Activated CD4-positive, alpha-beta memory T cell treated with anti-CD3 and anti-CD28 coated beads, Interleukin-2, amount 10 ng/mL, durations not matched to agents 7 days and 5 days (primary cell): ENCODE measurements at places on chromosomes 13 and 19.
A peak's percentile ranks its signal among the peaks of the same experiment; 100 is the strongest.

GRCh38 chr13:89899302-89900103, 1448.0 kb upstream of the MIR17HG start:
- DNase-seq, result no peak

DNA sequence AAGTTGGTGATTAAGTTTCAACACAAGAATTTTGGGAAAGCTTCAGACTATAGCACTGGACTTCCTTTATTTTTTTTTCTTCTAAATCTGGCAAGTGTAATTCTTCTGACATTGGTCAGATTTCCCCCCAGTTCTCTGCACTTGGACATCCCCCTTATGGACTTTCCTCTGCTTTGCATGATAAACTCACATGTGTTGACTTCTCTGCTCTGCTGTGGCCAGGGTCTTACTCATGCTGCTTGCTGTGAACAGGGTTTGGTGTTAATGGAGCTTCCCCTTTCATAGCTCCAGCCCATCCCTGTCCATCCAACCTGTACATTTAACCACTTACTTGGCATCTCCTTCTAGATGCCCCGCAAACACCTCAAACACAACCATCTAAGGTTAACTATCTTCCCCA, 70.5 kb upstream of the SPATA13 start:
- DNase-seq, result no peak

- no peak for DNase-seq
Observed at GRCh38 chr19:39070888-39071287, 13.3 kb upstream of the ACP7 start.

DNA sequence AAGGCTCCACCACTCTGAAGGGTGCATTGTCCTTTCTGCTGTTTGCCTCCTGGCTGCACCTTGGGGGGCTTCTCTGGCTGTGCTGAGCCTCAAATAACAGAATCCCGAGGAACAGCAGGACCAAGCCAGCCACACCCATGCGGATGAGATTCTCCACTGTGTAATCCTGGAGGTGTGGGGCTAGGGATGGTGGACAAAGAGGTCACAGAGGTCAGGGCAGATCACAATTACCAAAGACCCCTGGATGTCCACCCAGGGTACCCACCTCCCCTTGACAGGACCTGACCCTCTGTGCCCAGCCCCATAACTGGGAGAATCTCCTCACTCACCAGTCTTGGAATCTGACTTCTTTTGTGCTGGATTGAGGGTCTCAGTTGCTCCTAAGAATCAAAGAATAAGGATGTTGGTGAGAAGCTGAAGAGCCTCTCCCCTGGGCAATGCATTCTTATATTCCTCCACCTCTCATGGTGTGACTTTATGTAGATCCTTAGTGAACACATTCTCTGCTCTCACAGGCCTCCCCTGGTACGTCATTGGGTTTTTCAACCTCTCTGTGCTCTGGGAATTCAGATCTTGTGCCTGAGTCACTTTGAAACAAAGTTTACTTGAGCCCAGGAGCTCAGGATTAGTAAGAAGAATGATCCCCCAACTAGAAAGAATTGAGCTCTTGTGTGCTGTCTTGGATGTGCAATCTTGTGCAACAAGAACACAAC, 5.2 kb downstream of the LILRA4 start:
- DNase-seq, result no peak

- no peak for DNase-seq
Observed at GRCh38 chr13:98731925-98732324, 20.5 kb downstream of the SLC15A1 start.

DNA sequence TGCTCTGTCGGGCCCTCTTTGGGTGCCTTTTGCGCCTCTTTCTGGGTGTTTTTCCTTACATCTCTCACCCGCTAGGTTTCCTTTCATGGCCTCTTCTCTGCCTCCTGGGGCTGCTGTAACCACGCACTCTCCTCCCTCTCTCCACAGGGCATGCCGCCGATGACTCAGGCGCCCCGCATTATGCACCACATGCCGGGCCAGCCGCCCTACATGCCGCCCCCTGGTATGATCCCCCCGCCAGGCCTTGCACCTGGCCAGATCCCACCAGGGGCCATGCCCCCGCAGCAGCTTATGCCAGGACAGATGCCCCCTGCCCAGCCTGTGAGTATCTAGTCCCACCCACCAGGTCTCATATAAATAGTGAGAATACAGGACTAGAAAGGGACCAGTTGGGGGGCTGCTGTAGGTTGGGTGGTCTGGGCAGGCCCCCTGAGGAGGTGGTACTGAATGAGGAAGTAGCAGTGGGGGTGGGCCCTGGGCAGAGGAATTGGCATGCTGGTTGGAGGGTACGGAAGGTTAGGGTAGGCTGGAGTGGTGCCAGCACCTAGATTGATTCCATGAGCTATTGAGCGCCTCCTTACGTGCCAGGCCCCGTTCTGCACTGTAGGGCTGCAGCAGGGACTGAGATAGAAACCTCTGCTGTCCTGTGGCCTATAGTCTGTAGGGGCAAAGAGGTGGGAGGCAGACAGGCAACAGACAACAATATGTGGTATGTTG, 11.9 kb downstream of the SNRPA start:
- no peak for DNase-seq

- DNase-seq, result no peak
Observed at GRCh38 chr19:34135821-34136611, 36.3 kb upstream of the LSM14A start.

DNA sequence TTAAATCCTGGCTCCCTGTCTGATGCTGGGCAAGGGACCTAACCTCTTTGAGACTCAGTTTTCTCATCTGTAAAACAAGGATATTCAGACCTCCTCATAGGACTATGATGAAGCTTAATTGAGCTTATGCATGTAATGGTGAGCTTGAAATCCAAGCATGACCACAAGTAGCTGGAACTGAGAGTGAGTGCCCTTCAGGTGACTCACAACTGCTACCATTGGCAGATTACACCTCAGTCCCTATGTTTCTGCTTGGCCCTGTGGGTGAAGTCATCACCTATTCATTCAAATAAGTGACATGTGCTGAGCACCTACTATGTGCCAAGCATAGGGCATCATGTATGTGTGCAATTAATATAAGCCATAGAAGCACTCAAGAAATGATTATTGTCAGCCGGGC, 25.7 kb downstream of the NOVA2 start:
- DNase-seq, result no peak

DNA sequence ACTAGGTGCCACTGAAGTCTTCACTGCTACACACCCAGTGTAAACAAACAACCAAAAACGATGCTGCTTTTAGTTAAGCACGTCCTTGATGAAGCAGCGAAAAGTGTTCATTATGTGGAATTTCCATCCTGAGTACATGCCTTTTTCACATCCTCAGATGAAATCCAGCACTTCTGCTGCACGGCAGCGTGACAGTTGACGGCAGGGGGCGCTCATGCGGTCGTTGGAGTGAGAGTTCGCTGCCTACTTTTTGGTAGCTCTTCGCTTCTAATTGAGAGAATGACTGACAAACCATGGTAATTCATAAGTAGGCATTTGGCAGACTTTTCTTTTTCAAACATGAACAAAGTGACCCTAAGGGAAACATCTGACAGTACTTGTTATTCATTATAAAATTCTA, 1124.9 kb downstream of the EFNB2 start:
- peak; percentile 20 for DNase-seq

GRCh38 chr19:4061178-4061682, 5.5 kb downstream of the ZBTB7A start:
- no peak for DNase-seq

- DNase-seq, result no peak
Observed at GRCh38 chr13:54445865-54446264, 1417.3 kb downstream of the OLFM4 start.

GRCh38 chr19:1534972-1535371, 11.1 kb downstream of the PLK5 start:
- DNase-seq, result no peak

- no peak for DNase-seq
Observed at GRCh38 chr19:400976-401865, 7.7 kb downstream of the C2CD4C start.

DNA sequence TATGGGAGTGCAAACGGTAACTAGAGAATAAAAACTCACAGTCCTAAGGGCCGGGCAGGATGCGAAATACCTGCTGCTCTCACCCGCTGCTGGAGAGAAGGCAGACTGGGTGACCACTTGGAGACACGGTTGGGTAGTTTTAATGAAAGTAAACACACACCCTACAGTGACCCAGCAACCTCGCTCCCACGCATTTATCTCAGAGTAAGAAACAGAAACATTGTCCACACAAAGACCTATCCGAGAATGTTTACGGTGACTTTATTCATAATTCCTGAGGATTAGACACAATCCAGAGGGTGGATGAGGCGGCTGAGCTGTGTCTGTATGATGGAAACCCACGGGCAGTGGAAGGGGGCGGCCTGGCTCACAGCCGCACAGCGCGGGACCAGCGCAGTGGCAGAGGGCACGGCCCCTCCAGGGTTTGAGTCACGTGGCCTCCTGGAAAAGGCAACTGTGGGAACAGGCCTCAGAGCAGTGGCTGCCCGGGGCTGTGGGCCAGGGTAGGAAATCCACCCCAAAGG, 73.5 kb upstream of the C13orf46 start:
- no peak for DNase-seq

DNA sequence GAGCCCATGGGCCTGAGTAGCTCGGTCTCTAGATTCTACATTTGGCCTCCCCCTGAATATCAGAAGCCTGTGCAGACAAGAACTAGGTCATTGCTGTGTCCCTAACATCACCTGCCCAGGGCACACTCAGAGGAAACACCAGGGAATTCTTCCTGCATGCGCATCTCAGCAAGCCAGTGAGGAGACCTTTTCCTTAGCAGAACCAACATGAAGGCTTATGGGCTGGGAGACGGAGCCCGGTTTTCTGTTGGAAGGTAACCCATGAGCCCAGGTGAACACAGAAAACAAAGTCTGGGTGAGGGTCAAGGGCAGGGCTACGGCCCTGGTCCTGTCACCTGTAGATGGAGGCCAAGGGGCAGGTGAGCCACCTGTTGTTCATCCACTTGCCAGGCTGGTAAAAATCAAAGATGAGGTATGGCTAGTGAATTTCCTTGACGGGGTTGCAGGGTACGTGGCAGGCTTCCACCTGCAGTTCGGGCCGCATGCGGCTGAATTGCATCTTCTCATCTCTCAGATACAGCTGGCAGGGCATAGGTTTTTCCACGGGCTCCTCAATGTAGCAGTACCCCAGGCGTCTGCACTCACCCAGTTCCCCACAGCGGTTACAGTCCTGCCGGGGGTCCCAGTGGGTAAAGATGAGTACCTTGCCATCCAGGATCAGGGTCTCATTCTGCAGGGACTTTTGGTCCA, 3.6 kb upstream of the FAM187B start:
- DNase-seq, result no peak

GRCh38 chr13:70080012-70080411, 27.6 kb upstream of the ATXN8OS start:
- no peak for DNase-seq

DNA sequence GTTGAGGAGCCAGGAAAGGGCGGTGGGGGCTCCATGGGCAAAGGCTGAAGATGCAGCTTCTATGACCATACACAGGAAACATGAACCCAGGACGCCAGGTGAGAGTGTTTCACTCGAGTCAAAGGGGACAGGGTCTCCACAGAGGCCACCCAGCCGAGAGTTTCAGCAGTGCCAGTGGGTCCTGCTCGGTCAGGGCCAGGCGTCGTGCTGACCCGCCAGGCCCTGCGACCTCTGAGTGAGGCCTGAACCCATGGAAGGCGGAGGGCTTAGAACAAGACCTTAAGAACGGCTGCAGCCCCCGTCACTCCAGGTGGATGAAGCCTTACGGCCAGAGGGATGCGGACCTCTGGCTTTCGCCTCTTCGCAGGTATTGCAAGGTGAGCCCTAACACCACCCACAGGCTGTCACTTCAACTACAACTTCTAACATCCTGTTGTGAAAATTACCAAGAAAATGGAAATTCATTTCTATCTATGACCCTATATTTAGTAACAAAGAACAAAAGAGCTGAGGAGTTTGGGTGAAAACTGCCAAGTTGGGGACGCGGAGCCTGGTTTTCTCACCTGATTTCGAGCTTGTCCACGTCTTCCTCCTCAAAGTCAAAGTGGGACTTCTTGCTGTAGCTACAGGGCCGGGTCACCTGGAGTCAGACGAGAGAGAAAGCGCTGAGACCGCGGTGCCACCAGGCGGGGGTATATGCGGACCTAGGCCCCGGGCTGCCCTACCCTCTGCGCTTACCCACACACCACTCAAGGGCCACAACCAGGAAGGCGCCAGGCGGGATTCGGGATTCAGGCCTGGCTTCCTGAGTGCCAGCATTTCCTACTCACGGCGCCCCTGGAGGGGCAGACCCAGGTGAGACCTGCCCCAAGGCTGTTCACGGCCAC, 50.1 kb upstream of the C13orf46 start:
- DNase-seq, result no peak

GRCh38 chr19:38841787-38842438, 7.9 kb downstream of the HNRNPL start:
- peak; percentile 40 for DNase-seq

DNA sequence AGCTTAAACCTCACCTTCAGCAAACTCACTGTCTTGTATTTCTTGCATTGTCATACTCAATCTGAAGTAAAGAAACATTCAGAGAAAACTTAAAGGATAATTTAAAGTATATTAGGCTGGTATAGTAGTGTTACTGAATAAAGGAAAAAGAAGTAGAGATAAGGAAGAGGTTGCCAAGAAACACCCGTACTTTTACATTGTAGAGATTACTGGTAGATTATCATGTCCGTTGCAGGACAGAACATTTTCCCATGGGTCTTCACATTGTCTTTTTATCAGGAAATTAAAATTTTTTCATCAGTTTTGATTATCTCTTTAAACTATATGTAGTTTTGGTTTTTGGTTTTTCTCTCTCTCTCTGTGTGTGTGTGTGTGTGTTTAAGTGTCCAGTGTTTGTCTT, 19.9 kb upstream of the GPR183 start:
- DNase-seq, result no peak

DNA sequence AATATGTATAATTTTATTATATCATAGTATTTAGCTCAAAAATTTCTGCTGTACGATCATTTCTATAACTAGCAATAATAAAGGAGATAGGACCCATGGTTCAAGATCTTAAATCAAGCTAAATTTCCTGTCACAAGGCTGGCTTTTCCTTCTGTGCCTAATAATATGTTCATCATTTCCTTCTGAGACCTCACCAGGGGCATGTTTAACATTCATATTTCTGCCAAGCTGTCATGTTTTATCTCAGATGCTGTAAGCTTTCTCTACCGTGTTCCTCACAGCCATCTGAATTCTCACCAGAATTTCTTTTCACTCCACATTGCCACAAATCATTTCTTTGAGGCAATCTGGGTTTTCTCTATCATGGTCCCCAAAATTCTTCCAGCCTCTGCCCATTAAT, 482.3 kb upstream of the SGCG start:
- DNase-seq, result no peak

GRCh38 chr19:9836021-9836420, 903 bp downstream of the PIN1 start:
- no peak for DNase-seq

- no peak for DNase-seq
Observed at GRCh38 chr13:40613914-40614313, 52.5 kb downstream of the FOXO1 start.

GRCh38 chr13:20125129-20125782, 35.6 kb downstream of the GJA3 start:
- DNase-seq, result no peak

GRCh38 chr13:99251921-99252320, 6.3 kb downstream of the GPR18 start:
- DNase-seq, result no peak
